ENCODE measurements at places on chromosomes 12 and 14. TPM values are rescaled to one million over a fixed set of nuclear protein-coding genes. Genes with fewer than 3 reads are reported as not detected.

DNA sequence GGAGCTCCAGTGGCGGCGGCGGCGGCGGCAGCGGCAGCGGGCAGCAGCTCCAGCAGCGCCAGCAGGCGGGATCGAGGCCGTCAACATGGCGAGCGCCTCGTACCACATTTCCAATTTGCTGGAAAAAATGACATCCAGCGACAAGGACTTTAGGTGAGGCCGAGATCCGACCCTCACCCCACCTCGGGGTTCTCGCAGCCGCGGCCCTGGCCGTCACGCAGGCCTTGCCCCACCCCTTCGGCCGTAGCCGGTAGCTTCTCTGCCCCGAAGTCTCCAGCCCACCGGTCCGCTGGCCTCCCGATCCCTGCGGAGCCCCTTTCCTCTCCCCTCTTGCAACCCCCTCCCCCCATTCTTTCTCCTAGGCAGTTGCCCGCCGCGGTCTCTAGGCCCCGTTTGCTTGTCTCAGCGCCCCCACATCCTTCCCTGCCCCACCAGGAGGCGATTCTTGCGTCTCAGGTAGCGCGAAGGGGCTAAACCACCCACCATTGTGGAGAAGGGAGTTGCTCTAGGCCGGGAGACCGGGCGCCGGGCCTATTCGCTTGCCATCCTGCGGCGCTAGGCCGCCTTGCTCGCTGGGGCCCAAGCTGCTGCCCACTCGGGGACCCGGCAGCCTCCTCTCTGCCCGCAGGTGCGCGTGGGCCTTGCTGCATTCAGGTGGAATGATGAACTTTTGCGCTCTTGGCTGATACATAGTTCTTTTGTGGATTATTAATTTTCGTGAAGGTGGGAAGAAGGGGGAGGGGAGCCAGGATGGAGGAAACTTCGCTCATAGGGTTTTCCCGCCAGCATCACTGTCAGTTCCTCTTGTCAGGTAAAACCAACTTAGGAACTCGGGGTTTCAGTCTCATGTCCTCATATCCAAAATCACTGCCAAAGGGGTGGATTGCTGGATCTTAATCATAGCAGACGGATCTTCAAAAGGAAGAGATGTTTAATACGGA, 745 bp downstream of the CAND1 start:
- no peaks in the 10 kb centered on the region for H3K27me3 ChIP-seq
- peak overlapping the region; percentile 82 for H3K4me3 ChIP-seq
- H3K4me1 ChIP-seq: peaks cover 38% of the 10 kb centered on the region
- peak; percentile 57 for DNase-seq
- peaks cover 11% of the 10 kb centered on the region for H3K36me3 ChIP-seq

Gene DDN
- total RNA-seq: 0.40 TPM

Gene APOF
- not detected for total RNA-seq

GRCh38 chr12:101954676-101955075, 77.3 kb downstream of the DRAM1 start:
- no peaks in the 10 kb centered on the region for H3K27me3 ChIP-seq
- DNase-seq: no peak
- no peaks in the 10 kb centered on the region for H3K36me3 ChIP-seq
- H3K4me3 ChIP-seq: no peak overlapping the region
- no peaks in the 10 kb centered on the region for H3K4me1 ChIP-seq

DNA sequence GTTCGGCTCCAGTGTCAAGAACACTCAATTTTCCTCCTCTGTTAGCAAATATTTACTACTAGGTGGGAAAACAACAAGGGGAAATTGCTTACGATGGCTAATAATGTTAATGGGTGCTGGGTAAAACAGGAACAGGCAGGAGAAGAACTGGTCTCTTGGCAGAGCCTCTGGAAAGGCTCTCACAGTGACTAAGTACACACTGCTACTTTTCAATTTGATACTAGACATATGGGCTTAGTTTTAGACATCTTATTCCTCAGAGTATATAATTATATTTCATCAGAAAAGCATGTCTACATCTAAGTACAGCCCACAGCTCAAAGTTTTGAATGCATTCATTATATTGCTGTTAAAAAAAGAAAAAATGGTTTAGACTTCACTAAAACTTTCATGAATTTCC, 65.4 kb upstream of the SAV1 start:
- H3K27me3 ChIP-seq: no peaks in the 10 kb centered on the region
- no peak overlapping the region for H3K4me3 ChIP-seq
- H3K27ac ChIP-seq: no peak overlapping the region
- no peaks in the 10 kb centered on the region for H3K4me1 ChIP-seq
- H3K36me3 ChIP-seq: peaks cover 40% of the 10 kb centered on the region

Gene PELI2
- total RNA-seq: 3.3 TPM

- peak overlapping the region; percentile 77 for H3K27ac ChIP-seq
- H3K4me3 ChIP-seq: peak overlapping the region; percentile 18
- no peaks in the 10 kb centered on the region for H3K36me3 ChIP-seq
- H3K27me3 ChIP-seq: no peaks in the 10 kb centered on the region
- peaks cover 8% of the 10 kb centered on the region for H3K4me1 ChIP-seq
- DNase-seq: peak; percentile 30
Measured at GRCh38 chr12:39619316-39619659, 315 bp downstream of the ABCD2 start.

GRCh38 chr12:43797561-43798217, 8.4 kb downstream of the TWF1 start:
- peaks cover 54% of the 10 kb centered on the region for H3K36me3 ChIP-seq
- no peak overlapping the region for H3K4me3 ChIP-seq
- no peak overlapping the region for H3K27ac ChIP-seq
- peaks cover under 1% of the 10 kb centered on the region for H3K4me1 ChIP-seq
- H3K27me3 ChIP-seq: no peaks in the 10 kb centered on the region

Gene HOXC5
- not detected for total RNA-seq

- no peaks in the 10 kb centered on the region for H3K36me3 ChIP-seq
Measured at GRCh38 chr14:89813617-89814031, 140.9 kb downstream of the EFCAB11 start.

DNA sequence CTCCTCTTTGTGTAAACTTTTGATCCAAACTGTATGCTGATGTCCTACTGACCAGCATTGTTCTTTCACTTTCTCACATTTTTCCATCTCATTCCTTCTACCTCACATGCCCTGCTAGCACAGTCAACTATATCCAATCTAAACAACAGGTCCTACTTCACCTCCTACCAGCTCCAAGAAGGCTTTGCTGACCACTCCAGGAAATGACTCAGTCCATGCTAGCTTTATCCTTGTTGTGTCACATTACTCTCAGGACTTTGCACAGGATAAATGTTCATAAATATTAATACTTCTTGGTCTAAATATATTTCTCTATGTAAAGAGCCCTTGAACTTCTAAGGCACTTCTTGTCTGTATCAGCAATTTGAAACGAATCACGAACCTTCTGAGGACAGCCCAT, 64.9 kb upstream of the PCED1B start:
- no peaks in the 10 kb centered on the region for H3K36me3 ChIP-seq
- H3K4me3 ChIP-seq: no peak overlapping the region

DNA sequence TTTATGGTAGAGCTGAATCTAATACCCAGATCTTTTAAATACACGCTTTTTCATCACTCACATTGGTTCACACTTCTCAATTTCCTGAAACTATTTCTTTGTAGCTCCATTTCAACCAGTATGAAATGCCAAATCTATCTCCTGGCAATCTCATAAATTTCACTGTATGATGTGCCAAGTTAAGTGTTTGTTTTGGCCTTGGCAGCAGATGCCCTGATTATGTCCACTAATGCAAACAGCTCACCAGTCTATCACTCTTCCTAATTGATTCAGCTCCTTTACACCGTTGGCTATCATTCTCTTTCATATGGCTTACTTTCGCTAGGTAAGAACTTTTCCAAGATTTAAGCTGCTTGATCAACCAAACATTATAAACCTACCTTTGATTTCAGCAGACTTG, 58.6 kb downstream of the ZFC3H1 start:
- H3K36me3 ChIP-seq: peaks cover 16% of the 10 kb centered on the region
- DNase-seq: no peak
- no peak overlapping the region for H3K4me3 ChIP-seq
- H3K4me1 ChIP-seq: no peaks in the 10 kb centered on the region
- H3K27ac ChIP-seq: no peak overlapping the region

DNA sequence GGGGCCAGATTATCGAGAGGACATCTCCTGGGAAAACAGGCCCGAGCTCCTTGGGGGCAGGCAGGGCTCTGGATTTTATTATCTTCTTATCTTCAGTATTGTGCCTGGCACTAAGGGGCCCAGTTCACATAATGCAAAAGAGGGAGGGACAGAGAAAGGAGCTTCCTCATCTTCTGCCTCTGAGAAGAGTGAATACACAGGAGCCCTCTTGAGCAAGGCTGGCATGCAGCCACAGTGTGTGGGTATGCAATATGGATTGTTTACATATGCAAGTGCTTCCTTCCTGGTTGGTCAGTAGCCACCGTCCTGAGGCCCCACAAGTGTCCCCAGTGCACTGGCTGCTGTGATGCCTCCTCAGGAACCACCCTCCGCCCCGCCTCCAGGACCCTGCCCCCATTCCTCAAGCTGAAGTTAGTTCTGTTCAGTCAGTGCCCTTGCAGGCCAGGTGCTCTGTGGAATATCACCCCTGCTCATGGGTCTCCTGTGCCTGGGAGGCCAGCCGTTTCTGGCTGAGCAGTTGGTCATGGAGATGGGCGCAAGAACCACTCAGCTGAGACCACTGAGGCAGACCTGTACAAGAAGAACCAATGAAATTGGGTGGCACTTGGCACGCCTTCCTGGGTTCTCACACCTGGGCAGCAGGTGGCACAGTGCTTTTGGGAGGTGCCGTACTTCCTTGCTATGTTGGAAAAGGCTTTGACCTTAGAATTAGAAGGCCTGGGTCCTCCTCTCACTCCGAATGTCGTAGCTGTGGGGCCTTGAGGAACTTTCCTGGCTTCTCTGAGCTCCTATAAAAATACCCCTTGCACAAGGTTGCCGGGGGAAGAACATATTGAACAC, 35.1 kb upstream of the ACTN1 start:
- H3K27ac ChIP-seq: peak overlapping the region; percentile 60
- no peaks in the 10 kb centered on the region for H3K4me1 ChIP-seq
- peak; percentile 51 for DNase-seq

Gene MYO1H
- not detected for total RNA-seq

Gene RND1
- 0.52 TPM for total RNA-seq

DNA sequence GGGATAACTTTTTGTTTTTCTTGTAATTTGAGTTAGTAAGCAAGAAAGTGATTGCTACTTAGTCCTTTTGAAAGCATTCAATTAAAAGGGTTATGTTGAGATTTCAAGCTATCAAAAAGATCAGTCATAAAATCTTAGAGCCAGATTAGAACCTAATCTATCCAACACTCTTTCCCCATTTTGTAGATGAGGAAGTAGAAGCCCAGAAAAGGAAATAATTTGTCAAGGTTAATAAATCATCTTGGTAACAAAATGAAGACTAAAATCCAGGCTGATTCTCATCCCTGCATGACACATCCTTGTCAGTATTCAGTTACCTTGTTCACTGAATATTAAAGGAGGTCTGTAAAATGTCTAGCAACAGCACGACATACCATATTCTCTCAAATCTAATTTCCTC, 26.5 kb downstream of the PPP1R13B start:
- peak overlapping the region; percentile 80 for H3K27ac ChIP-seq
- peaks cover 65% of the 10 kb centered on the region for H3K4me1 ChIP-seq
- H3K4me3 ChIP-seq: no peak overlapping the region
- no peak for DNase-seq
- no peaks in the 10 kb centered on the region for H3K36me3 ChIP-seq

DNA sequence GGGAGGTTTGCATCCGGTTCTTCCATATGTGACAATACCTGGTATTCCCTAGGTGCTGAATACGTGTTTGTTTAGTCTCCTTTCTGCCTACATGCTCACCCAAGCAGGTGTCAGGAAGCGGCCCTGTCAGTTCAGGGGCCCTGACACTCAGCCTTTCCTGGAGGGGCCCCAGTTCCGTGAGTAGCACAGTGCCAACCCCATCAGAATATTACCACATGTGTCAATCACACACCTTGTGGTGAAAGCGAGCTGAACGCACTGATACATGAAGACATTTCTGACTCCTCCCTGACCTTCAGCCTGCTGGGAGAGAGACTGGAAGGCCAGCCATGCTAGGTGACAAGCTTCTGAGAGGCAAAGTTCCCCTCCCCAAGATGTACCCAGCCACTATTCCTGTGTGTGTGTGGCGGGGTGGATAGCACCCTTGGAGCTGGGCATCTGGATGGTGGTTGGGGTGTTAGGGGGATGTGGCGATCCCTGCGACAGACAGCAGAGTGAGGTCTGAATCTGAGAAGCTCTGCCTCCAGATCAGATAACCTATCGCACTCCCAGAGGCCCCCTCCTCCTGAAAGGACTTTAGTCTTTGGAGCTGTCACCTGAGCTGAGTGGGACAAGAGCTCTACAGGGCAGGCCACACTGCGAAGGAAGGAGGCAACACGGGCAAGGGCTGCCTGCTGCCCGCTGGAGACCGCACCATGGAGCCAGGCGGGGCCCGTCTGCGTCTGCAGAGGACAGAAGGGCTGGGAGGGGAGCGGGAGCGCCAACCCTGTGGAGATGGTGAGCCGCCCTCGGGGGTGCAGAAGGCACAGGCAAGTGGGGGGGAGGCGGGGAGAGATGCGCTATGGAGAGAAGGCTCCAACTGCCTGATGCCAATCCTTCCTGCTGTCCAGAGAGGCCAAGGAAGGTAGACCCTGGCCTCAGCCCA, at the start of gene SOAT2:
Gene SOAT2 (plus strand): TSS at position 604 of the 925 bp plus-strand sequence. CDS start 92 bp downstream, at position 696.
- DNase-seq: no peak
- H3K36me3 ChIP-seq: no peaks in the 10 kb centered on the region
- H3K27me3 ChIP-seq: no peaks in the 10 kb centered on the region
- no peak within 1 kb of the TSS for H3K4me3 ChIP-seq
- H3K27ac ChIP-seq: no peak within 1 kb of the TSS

DNA sequence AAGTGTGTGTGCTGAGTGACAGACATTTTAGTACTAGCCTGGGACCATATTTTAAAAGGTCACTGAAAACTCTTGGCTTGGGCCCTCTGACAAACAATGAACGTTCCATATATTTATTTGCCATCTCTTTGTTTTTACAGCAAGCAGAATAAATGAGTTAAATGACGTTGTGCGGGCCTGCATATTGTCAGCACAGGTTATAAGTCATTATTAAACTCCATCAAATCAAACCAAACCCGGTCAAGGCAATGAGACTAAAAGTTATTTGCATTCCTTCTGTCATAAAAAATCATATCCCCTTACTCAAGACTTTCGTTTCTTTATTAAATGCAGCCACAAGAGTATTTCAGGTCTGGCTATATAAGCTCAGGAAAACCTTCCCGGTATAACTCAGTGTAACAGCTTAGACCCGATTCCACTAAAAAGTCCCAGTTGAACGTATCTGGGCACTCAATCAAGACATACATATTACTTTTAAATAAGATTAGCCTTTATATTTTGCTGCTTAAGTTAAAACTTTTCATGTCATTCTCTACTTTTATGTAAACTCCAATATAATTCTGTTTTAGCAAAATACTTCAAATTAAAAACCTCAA, 84.9 kb downstream of the DICER1 start:
- H3K36me3 ChIP-seq: no peaks in the 10 kb centered on the region
- DNase-seq: no peak
- H3K27me3 ChIP-seq: no peaks in the 10 kb centered on the region
- H3K4me3 ChIP-seq: no peak overlapping the region
- no peaks in the 10 kb centered on the region for H3K4me1 ChIP-seq

Gene ZDHHC22
- not detected for total RNA-seq

Gene PUS7L
- total RNA-seq: 6.8 TPM

GRCh38 chr12:121128908-121129810, 3.5 kb upstream of the P2RX7 start:
- H3K27ac ChIP-seq: peak overlapping the region; percentile 65
- no peaks in the 10 kb centered on the region for H3K36me3 ChIP-seq
- no peak overlapping the region for H3K4me3 ChIP-seq
